Naive B cell (primary cell): ENCODE measurements at places on chromosomes 2 and 18. TPM values are rescaled to one million over a fixed set of nuclear protein-coding genes. Genes with fewer than 3 reads are reported as not detected.

DNA sequence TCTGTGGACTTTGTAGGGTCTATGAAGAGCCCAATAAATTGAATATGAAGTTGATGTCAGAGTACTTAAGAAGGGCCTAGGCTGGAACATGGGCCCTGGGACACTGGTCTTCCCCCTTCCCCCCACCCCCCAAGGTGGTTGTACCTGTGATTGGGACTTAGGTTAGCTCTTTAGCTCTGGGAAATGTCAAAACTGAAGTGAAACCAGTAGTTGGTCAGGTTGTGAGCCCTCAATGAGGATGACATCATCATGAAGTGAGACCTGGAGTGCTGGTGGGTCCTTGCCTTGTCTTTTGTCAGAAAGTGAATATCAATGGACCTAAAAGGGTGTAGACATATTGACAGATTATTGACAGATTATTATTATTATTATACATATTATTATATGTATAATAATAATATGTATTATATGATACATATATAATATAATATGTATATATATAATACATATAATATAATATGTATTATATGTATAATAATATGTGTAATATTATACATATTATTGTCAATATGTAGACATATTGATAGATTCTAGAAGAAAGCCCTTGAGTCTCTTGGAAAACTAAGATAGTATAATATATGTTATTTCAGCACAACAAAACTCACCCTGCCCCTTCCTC lies 5.4 kb downstream of the MARS2 start:
- no peak for DNase-seq

KCNIP3 gene
- polyA plus RNA-seq: not detected

DNA sequence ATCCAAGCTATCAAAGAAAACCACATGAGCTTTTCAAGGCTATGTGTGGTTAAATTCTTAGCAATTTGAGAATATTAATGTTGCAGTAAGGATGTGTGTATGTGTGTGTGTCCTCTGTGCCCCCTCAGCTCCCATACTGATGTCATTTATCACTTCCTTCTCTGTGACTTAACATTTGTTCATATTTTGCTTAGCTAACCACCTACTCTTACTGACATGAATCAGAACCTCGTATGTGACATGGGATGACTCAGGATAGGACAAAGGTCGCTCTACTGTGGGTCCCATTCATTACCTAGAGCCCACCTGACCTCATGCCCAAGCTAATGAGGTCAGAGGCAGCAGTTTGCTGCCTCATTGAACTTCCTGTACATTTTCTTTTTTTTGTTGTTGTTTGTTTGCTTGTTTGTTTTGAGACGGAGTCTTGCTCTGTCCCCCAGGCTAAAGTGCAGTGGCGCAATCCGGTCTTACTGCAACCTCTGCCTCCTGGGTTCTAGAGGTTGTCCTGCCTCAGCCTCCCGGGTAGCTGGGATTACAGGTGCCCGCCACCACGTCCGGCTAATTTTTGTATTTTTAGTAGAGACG lies 36.3 kb downstream of the MOGAT1 start:
- no peak for DNase-seq

DNA sequence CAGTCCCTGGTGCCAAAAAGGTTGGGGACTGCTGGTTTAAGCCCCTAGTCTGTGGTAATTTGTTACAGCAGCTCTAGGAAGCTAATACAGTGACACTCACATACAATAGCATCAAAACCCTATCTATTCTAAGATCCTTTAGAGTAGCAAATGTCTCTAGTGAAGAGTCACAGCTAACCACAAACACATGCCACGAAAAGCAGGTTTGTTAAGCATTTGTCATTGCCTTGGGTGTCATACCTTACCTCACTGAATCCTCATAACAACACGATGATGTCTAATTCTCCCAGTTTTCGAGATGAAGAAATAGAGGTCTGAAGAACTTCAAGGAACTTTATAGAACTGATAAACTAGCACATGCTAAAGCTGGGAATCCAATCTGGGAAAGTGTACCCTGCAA lies 29.6 kb upstream of the RNF152 start:
- DNase-seq: no peak
